Suppressor macrophage treated with lipopolysaccharide for 4 hours (primary cell): ENCODE measurements at places on chromosomes 5 and 9.

- no peak for DNase-seq
These were observed 56.9 kb upstream of the IL7R start for GRCh38 chr5:35799753-35800152.

DNA sequence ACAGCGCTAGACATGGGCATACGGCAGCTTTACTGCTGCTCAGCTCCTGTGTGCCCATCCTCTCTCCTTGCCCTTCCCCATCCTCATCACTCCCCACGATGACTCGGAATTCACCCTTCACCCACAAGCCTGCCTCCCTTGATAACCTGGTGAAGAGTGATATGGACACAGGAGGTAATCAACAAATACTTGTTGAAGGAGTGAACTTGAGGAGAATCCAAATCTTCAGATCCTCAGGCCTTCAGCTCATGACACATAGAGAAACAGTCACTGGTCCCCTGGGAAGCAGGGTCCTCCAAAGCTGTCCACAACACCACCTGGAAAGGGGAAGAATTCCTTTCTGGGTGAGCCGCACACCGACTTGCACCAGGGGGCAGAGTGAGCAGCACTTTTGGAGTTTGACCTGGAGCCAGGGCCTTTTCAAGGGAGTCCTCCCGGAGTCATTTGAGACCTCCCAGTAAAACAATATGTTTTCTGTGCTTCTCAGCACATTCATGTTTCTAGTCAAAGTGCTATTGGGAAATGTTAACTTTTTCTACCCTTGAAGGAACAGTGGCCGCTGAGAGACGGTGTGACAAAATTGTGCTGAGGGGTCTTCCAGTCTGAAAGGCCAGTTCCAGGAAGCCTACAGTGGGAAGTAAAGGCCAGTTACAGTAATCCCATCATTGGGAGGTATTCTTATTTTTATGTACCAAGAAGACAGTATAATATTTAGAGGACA lies 332.3 kb downstream of the CWC27 start:
- peak; percentile 10 for DNase-seq

DNA sequence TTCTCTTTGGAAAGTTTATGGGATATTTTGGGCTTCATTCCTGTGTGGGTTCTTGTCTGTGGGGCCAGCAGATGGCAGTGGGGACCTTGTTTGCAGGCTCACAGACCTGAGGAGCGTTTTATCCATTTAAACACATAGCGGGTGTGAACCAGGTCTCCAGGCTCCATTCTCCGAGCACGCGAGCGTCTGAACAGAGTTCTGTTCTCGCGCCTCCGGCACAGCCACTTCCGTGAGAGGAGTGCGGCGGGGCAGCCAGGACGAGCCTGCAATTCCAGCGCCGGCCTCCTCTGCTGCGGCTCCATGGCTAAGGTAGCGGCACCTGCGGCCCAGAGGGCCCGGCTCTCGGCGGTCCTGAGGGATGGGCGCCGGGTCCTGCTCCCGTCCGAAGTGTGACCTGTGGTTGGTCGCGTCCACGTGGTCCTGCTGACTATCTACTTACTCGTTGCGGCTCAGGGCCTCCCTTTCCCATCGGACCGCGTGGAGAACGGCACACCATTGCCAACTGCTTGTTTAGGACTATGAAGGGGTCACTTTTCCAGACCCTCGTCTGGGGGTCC lies 7.3 kb downstream of the NRARP start:
- DNase-seq: peak; percentile 13

DNA sequence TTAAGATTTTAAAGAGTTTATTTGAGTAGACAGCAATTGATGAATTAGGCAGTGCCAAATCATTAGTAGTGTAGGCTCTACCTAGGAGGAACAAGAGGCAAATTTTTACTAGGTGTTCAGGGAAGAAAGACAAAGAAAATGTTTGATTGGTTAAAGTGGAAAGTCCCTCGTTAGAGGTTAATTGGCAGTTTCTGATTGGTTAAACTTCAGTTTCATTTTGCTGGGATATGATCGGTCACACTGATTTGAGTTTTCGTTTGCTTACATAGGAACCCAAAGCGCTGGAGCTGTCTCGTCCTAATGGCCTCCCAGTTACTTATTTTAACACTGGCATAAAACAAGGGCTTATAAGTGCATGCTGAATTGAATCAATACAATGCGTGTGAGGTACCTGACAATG lies 15.1 kb downstream of the DMAC1 start:
- DNase-seq: no peak

DNA sequence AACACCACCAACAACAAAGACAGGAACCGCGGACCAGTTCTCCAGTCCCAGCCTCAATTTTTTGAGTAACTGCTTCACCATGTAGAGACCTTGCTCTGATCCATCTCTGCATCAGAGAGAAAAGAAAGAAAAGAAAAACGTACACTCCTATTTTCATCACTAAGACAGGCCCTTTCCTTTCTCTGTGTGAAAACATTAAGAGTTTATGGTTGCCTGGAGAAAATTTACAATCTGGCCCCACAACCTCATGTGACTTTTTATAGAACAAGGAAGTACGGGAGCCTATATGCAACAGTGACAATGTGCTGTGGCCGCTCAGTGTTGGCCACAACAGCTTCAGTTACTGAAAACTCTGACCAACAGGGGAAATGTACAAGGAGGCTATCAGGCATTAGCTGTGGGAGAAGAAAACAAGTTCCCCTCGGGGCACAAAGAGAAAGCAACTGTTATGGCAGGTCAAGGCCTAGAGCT lies 272.9 kb upstream of the PTGER4 start:
- peak; percentile 69 for DNase-seq

- DNase-seq: peak; percentile 14
These were observed 136.3 kb downstream of the MED27 start for GRCh38 chr9:131943351-131943841.

- peak; percentile 32 for DNase-seq
These were observed 210.4 kb upstream of the RFX3 start for GRCh38 chr9:3736161-3736560.

DNA sequence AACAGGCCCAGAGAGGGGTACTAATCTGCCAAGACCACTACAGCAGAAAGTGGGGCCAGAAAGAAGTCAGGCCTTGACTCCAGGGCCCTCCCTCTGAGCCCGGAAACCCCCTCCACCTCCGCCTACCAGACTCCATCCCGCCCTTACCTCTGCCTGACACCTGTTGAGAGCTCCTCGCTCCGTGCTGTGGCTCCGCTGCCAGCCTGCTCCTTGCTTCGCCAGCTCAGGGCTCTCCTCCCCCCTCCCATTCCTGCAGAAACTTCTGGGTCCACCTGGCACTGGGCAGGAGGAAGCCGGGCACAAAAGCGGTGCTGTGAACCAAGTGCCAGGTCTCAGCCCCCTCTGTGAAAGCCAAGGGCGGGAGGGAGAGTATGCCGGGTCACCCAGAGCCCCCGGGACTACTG lies 6.4 kb upstream of the ST6GALNAC6 start:
- DNase-seq: no peak

- no peak for DNase-seq
These were observed 31.1 kb downstream of the SLC24A2 start for GRCh38 chr9:19757745-19758144.

DNA sequence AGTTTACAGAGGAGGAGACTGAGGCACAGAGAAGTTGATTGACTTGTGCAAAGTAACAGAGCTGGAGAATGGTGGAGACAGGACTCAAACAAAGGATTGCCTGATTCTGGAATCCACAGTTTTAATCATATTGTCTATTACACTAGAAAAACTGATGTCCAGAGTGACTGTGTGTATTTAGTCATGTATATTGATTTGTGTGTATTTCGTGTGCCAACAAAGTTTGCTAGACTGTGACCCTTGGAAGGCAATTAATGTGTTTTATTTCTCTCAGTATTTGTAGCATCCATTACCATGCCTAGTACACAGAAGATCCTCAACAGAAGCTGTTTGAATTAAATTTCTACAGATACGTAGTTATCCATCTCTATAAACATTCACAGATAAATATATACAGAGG lies 5.5 kb upstream of the JADE2 start:
- DNase-seq: no peak

- no peak for DNase-seq
These were observed 35.5 kb upstream of the SLC6A19 start for GRCh38 chr5:1165864-1166263.

- DNase-seq: no peak
These were observed 116.6 kb upstream of the ANKH start for GRCh38 chr5:14988223-14988622.

- no peak for DNase-seq
These were observed 141.1 kb downstream of the GCNT1 start for GRCh38 chr9:76600007-76600615.

GRCh38 chr9:91197232-91198181 lies 164.2 kb downstream of the AUH start:
- peak; percentile 98 for DNase-seq

- no peak for DNase-seq
These were observed 778.8 kb downstream of the SEMA5A start for GRCh38 chr5:8767111-8767510.

DNA sequence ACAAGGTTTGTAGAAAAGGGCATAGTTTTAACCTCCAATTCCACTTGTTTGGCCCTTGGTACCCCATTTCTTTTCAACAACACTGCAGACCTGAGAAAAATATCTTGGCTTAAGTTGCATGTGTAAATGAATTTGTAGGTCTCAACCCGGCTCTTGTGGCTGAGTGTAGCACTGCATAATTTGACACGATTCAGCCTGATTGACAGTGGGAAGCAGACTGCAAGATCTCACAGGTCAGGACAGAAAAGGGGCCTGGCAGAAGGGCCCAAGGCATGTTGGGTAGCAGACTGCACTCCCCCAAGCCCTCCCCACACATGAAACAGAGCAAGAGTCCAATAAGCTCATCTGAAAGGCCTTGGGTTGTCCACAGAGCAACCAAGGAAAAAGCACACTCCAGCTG lies 169.7 kb upstream of the SMARCA2 start:
- DNase-seq: no peak

DNA sequence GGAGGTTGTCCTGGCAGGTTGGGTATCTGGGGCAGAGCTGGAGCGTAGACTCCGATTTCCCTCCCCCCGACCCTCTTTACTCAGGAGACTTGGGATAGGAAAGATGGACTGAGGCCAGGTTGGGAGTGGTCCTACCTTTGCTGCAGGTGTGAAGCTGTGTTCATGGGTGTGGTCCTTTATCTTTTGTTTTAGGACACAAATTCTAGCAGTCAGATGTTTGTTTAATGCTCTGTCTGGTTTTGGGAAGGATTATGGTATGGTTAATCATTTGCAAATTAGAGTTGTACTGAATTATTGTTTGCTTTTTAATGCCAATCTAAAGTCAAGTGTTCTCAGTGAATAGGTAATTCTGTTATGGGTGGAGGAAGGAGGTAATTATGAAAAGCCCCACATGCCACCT lies 14.1 kb upstream of the FAM120AOS start:
- DNase-seq: no peak
